ENCODE measurements at places on chromosomes 16 and 17.

DNA sequence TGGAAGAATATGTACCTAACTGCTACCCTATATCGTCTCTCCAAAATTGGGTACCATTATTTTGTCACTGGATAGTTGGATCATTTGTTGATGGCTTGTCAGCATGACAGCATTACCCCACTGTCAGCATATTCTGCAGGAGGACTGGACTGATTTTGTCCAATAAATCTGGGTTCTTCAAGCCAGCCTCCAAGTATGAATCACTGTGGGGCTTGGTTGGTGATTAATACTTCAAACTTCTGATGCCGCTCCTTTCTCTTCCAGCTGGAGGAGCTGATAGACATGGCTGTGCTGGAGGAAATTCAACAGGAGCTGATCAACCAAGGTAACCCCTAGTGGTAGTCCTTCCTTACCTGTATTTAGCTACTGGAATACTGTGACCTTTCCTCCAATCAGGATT is 2.5 kb downstream of the RPAIN start:
- peak; percentile 61 for DNase-seq

DNA sequence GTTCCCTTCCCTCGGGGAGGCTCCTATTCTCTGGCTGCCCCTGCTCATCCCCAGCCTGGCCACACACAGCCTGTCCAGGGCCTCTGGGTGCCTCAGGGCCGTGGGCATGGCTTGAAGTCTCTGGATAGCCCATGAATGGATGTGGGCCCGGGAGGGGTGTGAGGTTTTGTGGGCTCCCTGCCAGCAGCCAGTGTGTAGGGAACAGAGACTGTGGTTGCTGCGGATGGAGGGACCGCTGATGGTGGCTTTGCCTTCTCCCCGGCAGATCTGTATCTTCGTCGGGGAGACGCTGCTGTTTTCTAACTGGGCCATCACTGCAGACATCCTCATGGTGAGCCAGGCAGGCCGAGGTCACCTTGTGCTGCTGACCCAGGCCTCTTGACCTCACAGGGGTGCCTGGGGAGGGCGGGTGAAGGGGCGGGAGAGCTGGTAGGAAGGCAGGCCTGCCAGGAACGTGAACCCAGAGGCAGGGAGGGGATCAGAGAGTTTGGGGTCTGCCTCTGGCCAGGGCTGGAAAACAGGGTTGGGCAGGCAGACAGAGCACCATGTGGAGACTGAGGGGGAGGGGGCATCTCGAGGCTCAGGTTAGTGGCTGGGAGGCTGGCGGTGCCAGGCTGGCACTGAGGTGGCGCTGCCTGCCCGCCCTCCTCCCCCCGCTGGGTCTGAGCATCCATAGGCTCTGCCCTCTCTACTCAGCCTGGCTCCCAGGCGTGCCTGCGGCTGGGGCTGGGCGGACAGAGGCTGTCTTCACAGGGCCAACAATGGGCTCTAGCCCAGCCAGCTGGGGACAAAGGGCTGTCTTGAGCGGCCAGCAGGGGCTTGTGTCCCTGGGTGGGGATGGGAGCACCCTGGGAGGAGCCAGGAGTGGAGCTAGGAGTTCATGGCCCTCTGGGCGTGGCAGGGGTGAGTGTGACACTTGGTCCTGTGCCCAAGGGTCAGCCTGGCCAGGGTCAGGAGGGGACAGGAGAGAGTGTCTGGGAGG is 21.4 kb downstream of the MYBBP1A start:
- no peak for DNase-seq

GRCh38 chr16:11950388-11950787 is 8.5 kb upstream of the NPIPB2 start:
- DNase-seq = no peak

DNA sequence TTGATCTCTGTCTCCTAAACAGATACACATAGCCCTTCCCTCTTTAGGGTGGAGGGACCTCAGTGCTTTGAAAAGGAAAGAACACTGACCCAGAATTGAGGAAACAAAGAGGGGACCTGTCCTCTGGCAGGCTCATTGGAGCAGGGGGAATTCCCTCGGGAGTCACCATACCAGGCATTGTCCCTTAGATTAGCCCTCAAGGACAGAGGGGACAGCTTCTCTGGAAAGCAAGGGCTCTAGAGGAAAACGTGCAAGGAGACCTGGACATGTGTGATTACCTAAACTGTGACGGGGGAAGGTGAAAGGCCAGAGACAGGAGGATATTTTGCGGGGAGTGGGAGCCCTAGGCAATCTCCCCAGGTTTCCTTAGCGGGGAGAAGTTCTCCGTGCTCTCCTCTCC is 7.6 kb upstream of the FZD2 start:
- no peak for DNase-seq

GRCh38 chr17:21061158-21061835 is 18.5 kb upstream of the USP22 start:
- DNase-seq = no peak

Measured in AG10803 (cell line).